ENCODE measurements at places on chromosomes 2 and 18.

DNA sequence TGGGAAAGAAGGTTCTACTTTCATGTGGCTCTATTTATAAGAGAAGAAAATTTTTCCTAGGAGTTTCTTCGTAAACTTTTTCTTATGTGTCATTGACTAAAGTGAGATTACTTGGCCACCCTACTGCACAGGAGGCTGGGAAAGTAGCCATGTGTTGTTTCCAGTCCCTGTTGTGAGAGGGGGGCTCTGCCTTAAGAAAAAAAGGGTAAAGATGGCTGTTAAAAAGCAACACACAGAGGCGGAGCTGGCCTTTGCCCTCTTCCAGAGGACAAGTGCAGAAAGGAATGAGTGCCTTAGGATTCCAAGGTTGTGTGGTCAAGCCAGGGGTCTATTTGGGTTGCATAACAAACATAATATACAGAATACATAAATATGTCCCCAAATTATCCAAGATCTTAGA is 230.0 kb upstream of the CXCR4 start:
- DNase-seq = no peak

GRCh38 chr2:240520130-240520973 is 37.4 kb downstream of the ANKMY1 start:
- no peak for DNase-seq

DNA sequence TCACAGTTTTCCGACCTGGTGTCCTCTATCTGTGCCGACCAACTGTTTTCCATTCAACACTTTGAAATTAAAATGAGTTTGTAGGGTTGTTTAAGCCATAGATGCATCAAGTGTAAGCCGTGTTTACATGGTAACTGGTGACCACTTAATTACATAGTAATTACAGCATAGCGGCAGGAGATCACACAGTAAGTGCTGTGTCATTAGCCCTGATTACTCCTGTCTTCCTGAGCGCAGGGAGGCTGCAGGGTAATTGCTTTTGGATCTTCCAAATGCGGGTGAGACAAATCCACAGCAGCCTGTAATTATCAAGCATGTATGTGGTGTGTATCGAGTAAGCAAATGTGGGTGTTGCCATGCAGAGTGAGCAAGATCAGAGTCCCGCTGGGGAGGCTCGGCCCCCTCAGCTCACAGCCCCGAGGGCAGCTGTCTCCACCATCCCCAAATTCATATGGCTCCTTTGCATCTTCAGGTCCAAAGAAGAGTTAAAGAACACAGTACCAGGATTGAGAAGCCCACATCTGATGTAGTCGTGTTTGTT is 71.5 kb upstream of the HDAC4 start:
- no peak for DNase-seq

DNA sequence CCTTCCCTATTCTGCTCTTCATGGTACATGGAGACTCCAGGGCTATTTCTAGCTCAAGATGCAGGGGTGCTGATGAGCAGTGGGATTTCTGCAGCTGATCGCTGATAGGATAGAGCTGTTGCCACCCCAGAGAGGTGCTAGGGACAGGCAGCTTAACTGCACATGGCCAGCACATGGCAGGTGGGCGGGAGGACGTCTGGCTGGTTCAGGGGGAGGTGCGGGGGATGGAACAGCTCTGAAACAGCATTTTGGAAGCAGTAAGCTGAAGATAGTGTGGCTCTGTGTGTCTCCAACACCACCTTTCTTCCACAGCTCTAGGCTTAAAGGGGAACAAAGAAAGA is 151.9 kb upstream of the PELI1 start:
- DNase-seq = peak; percentile 41

- DNase-seq = no peak
Measured at GRCh38 chr2:129784486-129784885, 195.0 kb upstream of the RAB6C start.

GRCh38 chr2:195343942-195344530 is 313.0 kb upstream of the SLC39A10 start:
- DNase-seq = no peak

DNA sequence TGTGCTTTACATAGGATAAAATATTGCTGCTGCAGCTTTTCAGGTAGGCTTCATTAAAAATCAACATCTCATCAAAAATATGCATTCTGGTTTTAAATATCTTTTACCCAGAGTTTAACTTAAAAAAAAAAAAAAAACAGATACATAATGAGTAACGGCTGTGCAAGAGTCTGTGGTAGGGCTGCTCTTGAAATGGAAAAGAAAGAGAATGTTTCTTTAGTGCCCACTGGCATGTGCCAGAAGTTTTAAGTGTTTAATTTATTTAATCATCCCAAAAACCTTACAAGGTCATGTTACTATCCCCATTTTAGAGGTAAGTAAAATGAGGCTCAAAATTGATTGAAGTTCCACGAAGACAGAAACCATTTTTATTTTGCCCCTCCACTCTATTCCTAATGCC is 92.1 kb downstream of the SLC8A1 start:
- no peak for DNase-seq

- peak; percentile 20 for DNase-seq
Measured at GRCh38 chr2:101307950-101308431, 510 bp downstream of the RNF149 start.

DNA sequence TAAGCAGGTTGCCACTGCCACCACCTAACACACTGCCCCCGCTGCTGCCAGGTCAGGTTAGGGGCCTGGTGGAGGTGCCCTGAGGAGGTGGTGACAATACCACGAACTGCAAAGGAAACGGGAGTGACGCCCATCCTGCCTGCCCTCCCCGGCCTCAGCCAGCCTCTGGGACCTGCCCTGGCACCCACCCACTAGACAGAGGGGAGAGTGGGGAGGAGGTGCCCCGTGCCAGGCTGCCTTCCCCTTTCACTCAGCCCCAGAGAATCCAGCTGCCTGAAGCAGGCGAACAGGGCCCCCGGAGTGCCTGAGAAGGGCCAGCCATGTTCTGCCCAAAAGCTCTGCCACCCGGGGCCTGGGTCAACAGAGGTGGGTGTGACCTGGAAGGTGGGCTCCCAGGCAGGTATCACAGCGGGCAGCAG is 44.5 kb upstream of the FOSL2 start:
- no peak for DNase-seq

- no peak for DNase-seq
Measured at GRCh38 chr18:39448942-39449341, 1883.3 kb upstream of the CELF4 start.

GRCh38 chr2:218816561-218817011 is 15.0 kb downstream of the PRKAG3 start:
- DNase-seq = no peak

DNA sequence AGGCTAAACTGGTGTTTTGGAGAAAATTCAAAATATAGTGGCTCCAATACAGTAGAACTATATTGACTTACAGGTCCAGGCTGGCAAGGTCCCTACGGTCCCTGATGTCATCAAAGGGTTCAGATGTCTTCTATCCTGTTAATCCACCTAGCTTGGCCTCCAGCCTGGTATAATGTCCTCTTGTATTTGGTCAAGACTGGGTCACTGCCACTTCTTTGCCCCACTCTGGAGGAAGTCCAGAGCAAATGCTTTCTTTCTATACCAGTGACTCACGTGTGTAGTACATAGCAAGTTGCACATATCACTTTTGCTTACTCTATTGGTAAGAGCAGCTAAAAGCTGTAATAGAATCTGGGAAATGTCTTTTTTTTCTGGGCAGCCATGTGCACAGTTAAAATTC is 80.8 kb downstream of the LCLAT1 start:
- no peak for DNase-seq

DNA sequence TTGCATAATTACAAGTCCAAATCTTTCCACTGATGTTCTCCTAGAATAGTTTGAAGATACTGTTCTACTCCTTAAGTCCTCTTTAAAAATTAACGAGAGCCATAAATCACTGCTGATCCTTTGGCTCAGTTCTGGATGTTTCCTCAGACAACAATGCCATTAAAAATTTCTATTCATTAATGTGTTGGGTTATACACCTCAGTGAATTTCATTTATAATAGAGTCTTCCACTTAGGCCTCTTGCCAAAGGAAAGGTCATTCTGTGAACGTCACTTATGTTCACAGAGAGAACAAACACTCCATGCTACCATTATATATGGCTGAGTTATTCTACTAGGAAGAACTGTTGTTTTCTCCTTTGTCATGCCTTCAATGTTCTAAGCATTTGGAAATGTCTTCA is 1472.3 kb upstream of the CELF4 start:
- no peak for DNase-seq

DNA sequence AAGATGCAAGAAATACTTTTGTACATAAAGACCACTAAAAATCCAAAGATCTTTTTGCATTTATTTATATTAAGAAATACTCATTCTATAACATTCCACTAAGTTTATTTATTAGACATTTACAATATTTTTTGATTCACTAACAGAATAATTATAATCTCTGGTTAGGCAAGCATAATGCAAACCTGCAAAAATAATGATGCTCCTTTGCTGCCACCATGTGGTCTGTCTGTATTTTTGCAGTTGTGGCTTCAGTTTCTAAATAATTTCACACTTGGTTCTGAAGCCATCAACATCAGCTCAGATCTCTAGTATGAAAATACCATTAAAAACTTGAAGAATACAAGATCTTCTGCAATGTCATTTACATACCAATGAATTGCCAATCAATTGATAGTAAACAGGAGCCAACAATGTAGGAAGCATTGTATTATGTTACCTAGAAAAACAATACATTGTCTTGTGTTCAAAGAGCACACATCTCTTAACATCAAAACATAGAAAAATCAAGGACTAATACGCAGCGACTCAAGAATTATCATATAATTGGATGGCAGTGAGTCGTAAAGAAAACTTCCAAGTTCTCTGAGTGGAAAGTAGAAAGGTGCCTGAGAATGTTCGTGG is 28.8 kb upstream of the WDR75 start:
- peak; percentile 22 for DNase-seq

DNA sequence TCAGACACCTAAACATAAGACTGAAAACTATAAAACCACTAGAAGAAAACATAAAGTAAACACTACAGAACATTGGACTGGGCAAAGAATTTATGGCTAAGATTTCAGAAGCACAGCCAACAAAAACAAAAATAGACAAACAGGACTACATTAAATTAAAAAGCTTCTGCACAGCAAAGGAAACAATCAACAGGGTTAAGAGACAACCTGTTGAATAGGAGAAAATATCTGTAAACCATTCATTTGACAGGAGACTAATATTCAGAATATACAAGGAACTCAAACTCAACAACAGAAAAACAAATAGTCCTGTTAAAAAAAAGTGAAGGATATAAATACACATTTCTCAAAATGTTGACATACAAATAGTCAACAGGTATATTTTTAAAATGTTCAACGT is 106.7 kb upstream of the FANCL start:
- no peak for DNase-seq

DNA sequence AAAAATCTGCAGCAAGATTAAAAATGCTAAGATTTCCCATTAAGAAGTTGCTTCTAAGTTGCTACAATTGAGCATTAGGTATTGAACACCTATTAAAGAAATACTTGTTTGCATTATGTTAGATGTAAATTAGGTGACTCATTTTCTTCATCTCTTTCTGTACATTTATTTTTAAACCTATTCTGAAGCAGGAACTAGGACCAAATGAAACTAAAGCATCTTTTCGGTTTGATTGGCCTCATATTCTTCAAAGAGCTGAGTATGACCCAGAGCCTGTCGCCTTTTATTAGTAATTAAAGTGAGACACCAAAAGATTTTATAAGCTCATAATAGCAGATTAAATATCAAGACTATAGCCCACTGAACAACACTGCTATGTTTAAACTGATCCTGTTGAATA is 83.4 kb upstream of the ZEB2 start:
- DNase-seq = no peak

- no peak for DNase-seq
Measured at GRCh38 chr2:39109537-39109936, 11.3 kb downstream of the SOS1 start.

DNA sequence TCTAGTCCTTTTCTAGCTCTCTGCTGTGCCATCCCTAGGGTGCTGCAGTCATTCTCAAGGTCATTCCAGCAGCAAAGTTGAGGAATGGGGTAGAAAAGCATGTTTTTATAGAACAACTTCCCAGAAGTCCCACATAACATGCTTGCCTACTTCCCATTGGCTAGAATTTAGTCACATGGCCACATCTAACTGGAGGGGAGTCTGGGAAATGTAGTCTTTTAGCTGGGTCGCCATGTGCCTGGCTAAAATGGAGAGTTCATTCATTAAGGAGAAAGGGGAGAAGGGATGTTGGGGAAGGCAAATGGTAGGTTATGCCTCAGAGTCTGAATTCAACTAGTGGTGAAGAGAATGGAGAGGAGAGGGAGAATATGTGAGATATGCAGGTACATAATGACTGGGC is 85.7 kb downstream of the SLC4A3 start:
- DNase-seq = peak; percentile 73

GRCh38 chr18:74069178-74070050 is 78.2 kb downstream of the FBXO15 start:
- no peak for DNase-seq

- DNase-seq = no peak
Measured at GRCh38 chr2:232860593-232861241, 9.3 kb upstream of the SNORC start.
